Activated CD4-positive, alpha-beta T cell treated with anti-CD3 and anti-CD28 coated beads, Interleukin-2, amount 50 U/mL, for 1 hour (primary cell): ENCODE measurements at places on chromosomes 2 and 18.
A peak's percentile ranks its signal among the peaks of the same experiment; 100 is the strongest.

- DNase-seq, result no peak
Measured at GRCh38 chr2:233117351-233117750, 57.2 kb downstream of the INPP5D start.

DNA sequence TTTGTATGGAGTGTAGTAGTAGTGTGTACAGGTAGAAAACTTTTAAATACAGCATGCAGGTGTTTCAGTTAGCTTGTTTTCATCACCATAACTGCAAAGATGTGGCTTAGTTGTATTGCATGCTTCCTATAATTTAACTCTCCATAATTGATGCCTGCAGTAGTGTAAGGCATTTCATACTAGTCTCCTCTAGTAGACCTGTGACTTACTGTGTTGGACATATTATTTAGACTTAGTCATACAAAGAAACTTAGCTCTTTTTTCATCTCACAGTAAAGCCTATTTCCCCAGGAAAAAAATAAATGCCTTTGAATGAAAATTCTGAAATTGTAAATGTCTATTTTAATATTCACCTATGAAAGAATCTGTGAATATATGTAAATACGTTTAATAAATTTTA lies 52.8 kb upstream of the TWSG1 start:
- no peak for DNase-seq

DNA sequence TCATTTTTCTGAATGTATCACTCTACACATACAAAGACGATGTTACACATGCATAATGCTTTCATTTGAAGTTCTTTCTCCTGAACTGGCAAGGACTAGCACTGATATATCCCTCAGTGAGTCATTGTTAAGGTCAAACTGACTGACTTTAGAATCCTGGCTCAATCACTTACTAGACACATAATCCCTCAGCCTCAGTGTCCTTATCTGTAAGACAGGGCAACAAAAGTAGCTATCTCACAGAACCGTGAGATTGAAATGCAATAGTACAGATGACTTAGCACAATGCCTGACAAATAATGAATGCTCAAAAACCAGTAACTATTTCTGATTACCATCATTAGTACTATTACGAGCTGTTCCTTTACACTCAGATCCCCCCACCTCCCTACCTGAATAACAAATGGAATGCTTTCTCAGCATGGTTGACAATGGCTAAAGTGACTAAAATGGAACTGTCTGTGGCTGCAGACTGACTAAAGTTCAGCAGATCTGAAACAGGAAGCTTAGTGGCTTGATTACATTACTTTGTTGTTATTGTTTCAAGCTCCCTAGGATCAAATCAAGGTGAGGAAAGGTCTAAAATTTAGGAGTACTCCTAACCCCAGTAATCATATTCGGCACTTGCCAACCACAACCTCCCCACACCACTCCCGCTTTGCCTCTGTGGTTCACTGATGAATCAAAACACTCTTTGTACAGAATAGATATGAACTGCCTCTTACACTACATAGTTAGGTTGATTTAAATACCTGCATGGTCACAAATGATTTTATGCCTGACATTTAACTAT lies 35.8 kb upstream of the CACNB4 start:
- no peak for DNase-seq

- no peak for DNase-seq
Measured at GRCh38 chr18:48841381-48842258, 109.1 kb downstream of the SMAD7 start.

DNA sequence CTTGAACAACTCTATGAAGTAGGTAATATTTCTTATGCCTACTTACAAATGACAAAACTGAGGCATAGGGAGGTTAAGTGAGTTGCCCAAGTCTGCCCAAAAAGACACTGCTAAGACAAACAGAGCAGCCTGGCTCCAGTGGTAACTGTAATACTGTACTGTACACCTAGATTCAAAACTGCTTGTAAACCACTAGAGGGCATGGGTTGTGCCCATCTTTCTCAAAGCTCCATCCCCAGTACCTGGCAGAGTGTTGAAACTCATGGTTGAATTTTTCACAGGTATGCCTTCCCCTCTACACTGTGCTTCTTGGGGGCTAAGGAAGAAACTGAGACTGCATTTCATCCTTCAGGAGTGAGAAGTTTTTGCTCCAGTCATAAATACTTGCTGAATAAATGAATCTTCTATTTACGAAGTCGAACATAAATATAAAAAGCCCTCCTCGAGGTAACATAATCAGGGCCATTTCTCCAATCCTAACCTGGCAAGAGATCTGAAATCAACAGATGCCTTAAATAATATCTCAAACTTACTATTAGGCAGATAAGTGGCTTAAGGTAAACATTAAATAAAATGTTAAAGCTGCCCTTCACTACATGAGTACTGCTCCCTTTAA lies 2.0 kb downstream of the PPP4R1 start:
- peak; percentile 23 for DNase-seq

GRCh38 chr2:176199902-176200301 lies 11.4 kb downstream of the HOXD1 start:
- DNase-seq, result no peak

- no peak for DNase-seq
Measured at GRCh38 chr2:186068139-186068801, 329.7 kb downstream of the FSIP2 start.

DNA sequence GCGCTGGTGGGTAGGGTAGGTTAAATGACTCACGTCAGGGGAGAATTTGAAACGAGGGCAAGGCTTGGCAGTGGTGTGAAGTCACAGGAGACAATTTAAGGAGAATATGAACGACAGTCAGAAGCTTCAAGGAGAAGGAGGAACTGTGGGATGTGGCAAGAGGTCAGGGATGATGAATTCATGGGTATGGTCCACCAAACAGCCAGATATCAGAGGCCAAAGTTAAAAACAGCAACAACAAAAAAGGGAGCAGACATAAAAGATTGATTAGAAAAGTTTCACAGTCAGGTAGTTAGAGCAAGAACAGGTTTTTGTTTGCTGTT lies 1.4 kb upstream of the ZNF396 start:
- DNase-seq, result no peak

- DNase-seq, result no peak
Measured at GRCh38 chr2:56299171-56299691, 115.4 kb downstream of the CCDC85A start.

DNA sequence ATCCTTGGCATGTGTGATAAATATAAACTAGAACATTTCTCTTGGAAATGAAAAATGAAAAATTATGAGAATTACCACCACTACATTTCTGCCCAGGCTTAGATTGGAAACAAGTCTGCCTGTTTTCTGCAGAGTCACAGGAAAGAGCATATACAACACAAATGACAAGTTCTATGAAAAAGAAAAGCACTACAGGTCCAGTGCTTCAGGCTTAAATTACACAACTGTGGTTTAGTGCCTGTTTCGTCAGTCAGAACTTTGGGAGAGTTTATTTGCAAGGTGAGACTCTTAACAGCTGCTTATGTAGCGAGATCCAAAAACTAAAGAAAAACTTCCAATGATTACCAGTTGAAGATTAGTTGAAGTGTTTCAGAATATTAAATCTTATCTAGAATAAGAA lies 68.9 kb downstream of the RTN4 start:
- DNase-seq, result no peak

DNA sequence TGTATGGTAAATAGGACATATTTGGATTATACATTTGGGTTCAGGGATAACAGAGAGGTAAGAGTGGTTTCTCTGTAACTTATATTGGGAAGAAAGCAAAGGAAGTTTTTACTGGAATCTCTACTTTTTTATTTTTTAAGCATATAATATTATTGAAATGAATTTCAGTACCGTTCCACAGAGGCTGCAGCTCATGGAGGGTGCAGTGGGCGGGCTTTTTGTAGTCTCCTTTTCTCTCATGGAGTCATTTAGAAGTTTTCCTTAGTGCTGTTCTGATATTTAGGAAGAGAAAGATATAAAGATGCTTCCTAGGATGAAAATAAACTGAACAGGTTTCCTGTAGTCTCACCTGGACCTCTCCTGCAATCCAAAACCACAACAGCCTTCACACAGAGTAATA lies 1153.3 kb upstream of the TMEFF2 start:
- no peak for DNase-seq

GRCh38 chr2:69833752-69834151 lies 4.3 kb downstream of the GMCL1 start:
- DNase-seq, result no peak

DNA sequence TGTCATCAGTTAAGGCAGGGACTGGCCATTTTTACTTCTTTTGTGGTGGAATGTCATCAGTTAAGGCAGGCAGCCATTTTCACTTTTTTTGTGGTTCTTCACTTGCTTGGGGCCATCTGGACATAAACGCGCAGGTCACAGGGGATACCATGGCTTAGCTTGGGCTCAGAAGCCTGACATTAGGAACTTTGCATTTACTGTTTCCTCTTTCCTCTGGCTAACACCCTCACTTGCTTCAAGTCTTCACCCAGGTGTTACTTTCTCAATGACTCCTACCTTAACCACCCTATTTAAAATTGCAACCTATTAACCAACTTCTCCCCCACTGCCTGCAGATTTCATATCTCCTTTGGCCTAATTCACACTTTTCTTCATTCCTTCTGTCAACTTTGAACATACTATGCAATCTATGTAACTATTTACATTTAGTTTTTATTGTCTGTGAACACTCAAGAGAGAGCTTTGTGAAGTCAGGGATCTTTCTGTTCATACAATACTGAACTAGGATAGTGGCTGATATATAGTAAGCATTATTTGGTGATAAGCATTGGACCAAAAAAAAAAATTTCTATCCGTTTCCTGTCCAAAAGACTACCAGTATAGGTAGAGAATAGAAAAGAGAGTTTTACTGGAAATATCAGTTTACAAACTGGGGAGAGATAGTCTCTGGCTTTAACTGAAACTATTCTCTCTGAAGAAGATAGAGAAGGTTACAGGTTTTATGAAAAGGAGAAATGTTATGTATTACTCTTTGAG lies 600.1 kb upstream of the ZNF804A start:
- no peak for DNase-seq

DNA sequence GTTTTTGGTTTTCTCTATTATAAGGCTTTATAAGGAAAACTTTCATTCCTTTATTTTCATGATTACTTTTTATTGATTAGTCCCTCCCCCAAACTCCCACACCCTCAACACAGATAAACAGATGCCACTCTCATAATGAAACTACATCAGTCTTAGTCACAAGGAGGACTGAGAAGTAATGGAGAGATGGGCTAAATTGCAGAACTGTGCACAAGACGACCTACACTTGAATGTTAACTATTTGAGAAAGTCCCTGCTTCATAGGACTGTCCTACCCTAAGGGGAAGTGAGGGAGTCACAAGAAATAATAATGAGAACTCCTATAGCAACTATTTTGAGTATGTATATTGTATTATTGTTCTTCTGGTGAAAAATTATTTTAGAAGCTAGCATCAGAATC lies 360.8 kb downstream of the RBM43 start:
- no peak for DNase-seq

DNA sequence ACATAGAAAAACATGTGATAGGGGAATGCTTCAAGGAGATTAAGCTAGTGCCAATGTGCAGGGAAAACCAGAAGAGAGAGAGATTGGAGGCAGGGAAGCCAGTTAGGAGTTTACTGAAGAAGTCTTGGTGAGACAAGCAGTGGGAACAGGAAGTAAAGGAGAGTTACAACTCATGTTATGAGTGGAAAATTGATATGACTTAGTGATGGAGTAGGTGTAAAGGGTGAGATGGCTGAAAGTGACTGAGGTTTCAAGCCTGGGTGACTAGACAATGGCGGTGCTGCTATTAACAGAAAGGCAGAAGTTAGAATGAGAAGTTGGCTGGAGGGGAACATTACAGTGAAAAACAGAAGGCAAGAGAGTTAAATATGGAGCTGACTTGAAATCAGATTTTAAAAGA lies 16.5 kb downstream of the DOK1 start:
- no peak for DNase-seq

DNA sequence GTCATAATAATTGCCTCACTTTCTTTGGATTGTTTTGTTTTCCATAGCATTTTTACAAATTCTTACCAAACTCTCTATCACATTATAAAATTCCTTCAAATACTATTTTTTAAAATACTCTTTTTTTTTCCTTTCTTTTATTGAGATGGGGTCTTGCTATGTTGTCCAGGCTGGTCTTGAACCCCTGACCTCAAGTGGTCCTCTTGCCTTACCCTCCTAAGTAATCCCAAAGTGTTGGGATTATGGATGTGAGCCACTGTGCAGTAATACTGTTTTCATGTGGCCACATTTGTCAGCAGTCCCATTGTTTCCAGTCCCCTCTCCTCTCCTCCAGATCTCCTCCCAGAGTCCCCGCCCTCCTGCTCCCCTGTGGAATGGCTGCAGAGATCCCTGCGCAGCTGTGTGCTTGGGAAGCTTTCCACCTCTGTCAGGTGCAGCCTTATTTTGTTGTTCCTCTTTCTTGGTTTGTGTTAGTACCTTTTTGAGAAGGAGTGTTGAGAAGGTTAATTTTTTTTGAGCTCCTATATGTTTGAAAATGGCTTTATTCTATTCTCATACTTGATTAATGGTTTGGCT lies 227.3 kb downstream of the LOXHD1 start:
- no peak for DNase-seq

- no peak for DNase-seq
Measured at GRCh38 chr2:235536711-235537110, 42.9 kb downstream of the AGAP1 start.

DNA sequence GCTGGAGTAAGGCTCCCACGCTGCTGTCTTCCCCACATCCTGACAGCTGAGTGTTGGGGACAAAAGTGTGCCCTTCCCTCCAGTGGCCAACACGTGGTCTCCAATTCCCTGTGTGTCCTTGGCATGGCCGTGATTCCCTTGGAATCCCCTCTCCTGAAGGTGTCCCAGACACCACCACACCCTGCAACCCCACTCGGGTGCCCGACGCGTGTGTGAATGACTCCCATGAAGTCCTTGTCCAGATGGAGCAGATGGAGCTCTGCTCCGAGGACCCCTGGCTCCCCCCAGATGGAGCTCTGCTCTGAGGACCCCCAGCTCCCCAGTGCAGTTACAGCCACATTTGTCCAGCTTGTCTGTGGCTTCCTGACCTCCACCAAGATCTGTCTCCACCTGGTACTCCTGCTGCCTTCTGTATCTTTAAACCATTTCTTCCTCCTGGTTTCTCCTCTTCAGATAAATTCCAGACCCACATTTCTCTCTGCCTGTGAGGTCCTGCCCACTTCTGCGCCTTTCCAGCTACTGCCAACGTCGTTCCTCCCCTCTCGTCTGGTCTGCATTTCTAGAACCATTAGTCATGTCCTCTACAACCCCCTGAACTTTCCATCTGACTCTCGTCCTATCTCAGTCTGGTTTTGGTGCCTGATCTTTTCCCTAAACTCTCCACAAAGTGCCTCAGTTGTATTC lies 86.8 kb upstream of the PXDN start:
- DNase-seq, result no peak

GRCh38 chr2:104388296-104388695 lies 465.6 kb upstream of the POU3F3 start:
- no peak for DNase-seq

GRCh38 chr2:25098670-25099486 lies 57.0 kb downstream of the EFR3B start:
- DNase-seq, result no peak

DNA sequence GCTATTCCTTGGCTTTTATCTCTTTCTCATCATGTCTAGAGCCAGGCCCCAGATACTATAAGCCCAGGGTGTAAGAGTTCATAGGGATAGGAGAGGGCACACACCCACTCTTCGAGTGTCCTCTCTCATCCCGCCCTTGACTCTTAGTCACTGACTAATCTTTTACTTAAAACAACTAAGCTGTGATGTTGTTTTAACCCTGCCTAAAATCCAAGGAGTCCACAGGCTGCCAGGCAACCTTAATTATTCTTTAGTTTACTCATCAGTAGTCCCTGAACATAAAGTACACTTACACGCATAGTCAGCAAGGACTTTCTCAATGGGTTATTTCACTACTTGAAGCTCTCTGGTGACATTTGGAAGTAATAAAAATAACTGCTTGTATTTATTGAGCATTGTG lies 28.4 kb downstream of the GREB1L start:
- DNase-seq, result no peak

GRCh38 chr2:71592181-71592711 lies 138.9 kb downstream of the DYSF start:
- DNase-seq, result no peak
